ENCODE measurements at places on chromosomes 1 and 21.
A peak's percentile ranks its signal among the peaks of the same experiment; 100 is the strongest.

- no peak for DNase-seq
Measured at GRCh38 chr1:170578359-170578758, 46.4 kb downstream of the GORAB start.

DNA sequence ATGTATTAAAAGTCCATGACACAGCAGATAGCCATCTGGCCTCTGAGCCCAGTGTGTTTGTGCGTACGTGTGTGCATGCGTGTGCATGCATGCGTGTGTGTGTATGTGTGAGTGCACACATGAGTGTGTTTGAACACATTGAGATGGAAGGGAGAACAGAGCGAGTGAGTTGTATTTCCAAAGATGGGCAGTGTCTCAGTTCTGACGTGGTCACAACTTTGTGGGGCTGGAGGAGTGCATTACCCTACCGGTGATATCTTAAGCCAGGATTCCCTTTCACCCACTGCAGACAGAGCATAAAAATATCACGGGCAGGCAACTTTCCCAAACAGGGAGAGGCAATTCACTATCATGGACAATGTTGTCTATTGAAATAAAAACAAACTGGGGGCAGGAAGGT, 27.8 kb downstream of the IRF2BP2 start:
- no peak for DNase-seq

- no peak for DNase-seq
Measured at GRCh38 chr21:26956813-26957212, 10.1 kb downstream of the ADAMTS5 start.

DNA sequence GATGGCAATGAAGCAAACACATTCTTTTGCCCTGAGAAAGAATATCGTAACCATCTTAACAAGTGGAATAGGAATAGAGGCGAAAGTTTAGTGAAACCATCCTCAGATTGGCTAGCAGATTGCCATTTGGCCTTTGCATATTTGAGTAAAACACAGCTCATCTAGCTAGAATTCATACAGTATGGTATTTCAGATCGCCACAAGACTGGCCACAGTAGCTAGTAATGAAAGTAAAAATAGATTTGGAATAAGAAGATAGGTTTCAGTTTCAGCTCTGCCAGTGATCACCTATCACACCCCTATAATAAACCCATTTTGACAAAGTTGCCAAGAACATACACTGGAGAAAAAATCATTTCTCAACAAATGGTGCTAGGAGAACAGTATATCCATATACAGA, 294.9 kb downstream of the LRRIQ3 start:
- DNase-seq, result no peak

DNA sequence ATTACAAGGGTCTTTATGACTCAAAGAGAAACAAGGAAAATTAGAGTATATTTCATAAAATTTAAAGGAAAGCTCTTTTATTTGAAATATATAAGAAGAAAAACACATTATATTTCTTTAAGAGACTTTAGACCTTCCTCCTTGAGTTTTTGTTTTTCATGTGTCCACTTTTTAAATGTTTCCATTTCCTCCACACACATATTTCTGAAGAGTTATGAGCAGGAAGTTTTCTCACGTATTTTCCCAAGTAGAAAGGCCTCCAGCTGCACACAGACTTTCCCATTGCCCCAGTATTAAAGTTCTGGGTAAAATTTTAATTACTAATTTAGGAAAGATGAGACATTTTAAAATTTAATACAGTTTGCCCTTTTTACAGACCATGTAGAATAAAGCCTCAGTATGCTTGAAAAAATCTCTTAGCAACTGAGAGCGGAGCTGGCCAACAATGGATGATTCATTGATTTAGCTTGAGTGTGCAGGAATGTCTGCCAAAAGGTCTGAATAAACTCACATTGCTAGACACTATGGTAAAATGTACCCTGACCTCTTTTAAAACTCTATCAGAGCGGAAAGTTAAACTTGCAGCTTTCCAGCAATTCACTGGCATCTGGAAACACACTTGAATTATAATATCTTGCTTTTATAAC, 57.9 kb downstream of the DDAH1 start:
- DNase-seq, result no peak

DNA sequence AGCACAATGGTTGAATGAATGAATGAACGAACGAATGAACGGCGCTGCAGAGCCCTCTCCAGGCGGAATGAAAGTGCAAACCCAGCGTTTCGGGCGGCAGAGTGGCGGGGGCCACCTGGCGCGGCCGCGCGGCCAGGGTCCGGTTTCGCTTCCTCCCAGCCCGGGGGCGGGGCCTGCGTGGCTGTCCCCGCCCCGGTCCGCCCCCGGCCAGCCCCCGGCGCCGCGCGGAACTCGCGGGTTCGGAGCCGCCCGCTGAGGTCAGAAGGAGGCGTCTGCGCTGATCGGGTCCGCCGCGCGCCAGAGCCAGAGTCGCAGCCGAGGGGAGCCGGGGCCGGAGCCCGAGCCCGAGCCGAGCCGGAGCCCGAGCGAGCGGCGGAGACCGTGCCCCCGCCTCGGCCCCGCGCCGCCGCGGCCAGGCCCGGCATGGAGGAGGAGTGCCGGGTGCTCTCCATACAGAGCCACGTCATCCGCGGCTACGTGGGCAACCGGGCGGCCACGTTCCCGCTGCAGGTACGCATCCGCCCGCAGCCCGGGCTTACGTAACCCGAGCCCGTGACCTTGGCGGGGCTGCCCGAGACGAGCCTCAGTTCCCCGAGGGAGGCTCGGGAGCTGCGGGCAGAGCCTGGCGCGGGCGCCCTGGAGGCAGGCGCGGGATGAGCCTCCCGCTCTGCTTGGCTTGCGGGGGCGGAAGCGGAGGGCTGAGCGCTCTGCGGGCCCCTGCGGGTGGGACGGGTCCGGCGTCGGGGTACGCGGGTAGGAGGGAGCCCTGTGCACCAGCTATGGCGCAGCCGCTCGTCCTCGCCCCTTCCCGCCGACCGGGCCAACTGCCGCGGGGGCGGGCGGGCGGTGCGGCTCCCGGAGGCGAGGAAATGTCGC, at the start of gene PDXK:
Gene PDXK, plus strand, starts transcription at position 258 of the 876 bp plus-strand sequence. Its CDS starts 166 bp downstream, at position 424.
- DNase-seq, result peak; percentile 82

- DNase-seq, result no peak
Measured at GRCh38 chr1:179351281-179351680, 14.5 kb upstream of the AXDND1 start.

GRCh38 chr1:172599912-172600311, 59.0 kb upstream of the FASLG start:
- no peak for DNase-seq

- DNase-seq, result no peak
Measured at GRCh38 chr1:230684146-230684545, 29.8 kb downstream of the AGT start.

- no peak for DNase-seq
Measured at GRCh38 chr1:32494711-32495337, 30.0 kb downstream of the ZBTB8B start.

GRCh38 chr21:33643658-33644311, 1.5 kb downstream of the ITSN1 start:
- DNase-seq, result peak; percentile 6

DNA sequence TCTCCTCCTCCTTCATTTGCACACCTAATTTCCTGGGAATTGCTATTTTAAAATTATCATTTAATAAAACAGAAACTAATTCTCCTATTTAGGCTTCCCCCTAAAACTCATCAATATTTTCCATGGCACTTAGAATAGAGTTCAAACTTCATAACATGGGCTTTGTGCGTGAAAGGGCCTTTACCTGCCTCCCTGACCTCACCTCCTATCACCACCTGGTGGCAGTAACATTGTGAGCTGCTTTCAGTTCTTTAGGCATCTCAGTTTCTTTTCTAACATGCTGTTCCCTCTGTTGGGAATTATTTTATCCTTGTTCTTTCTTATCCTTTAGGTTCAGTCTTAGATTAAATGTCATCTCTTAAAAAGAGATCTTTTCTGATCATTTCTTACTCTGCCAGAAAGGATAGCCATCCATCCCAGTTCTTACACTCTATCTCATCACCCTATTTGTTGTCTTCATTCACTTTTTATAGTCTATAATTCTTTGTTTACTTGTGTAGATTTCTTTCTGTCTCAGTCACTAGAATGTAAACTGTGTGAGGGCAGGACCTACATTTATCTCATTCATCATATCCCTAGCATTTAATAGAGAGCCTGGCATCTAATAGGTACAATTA, 133.8 kb upstream of the KIAA1614 start:
- DNase-seq, result no peak

- no peak for DNase-seq
Measured at GRCh38 chr21:34266351-34266750, 97.5 kb upstream of the KCNE2 start.

- DNase-seq, result no peak
Measured at GRCh38 chr1:71053758-71054157, 6.1 kb upstream of the PTGER3 start.

DNA sequence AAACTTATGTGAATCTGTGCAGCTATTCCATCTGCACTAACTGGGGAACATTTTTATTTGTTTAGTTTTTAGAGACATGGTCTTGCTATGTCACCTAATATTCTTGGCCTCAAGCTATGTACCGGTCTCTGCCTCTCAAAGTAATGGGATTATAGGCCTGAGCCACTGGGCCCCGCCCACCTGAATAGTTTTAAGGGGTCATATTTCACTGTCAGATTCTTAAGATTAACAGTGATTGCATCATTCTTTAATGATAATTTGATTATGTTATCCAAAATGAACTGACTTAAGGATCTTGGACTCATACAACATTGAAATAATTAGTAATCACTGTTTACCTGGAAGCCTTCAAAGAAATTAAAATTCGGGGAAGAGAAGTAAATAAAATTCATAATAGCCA, 12.6 kb upstream of the KLF18 start:
- no peak for DNase-seq

GRCh38 chr1:51433972-51434510, 85.0 kb downstream of the EPS15 start:
- no peak for DNase-seq

DNA sequence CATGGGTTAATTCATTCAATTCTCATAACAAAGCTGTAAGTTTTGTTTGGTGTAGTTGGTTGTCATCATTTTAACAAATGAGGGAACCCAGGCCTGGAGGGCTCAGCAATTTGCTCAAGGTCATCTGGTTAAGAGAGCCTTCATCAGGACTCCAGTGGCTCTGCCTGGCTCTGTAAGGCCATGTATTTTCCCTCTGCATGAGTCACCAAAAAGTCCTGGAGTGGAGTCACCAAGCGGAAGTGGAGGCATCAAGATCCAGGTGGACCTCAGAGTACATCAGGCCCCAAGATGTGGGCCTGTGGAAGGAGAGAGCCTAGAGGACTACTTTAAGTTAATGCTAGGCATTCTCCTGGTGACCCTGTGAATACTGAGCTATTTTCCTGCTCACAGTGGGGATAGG, 30.0 kb upstream of the RBM15 start:
- DNase-seq, result no peak

- DNase-seq, result peak; percentile 25
Measured at GRCh38 chr1:16032388-16033102, 10.7 kb downstream of the CLCNKA start.

GRCh38 chr1:174399211-174399610, 48.6 kb upstream of the GPR52 start:
- no peak for DNase-seq

- DNase-seq, result peak; percentile 19
Measured at GRCh38 chr1:51535006-51535592, 16.0 kb upstream of the EPS15 start.

DNA sequence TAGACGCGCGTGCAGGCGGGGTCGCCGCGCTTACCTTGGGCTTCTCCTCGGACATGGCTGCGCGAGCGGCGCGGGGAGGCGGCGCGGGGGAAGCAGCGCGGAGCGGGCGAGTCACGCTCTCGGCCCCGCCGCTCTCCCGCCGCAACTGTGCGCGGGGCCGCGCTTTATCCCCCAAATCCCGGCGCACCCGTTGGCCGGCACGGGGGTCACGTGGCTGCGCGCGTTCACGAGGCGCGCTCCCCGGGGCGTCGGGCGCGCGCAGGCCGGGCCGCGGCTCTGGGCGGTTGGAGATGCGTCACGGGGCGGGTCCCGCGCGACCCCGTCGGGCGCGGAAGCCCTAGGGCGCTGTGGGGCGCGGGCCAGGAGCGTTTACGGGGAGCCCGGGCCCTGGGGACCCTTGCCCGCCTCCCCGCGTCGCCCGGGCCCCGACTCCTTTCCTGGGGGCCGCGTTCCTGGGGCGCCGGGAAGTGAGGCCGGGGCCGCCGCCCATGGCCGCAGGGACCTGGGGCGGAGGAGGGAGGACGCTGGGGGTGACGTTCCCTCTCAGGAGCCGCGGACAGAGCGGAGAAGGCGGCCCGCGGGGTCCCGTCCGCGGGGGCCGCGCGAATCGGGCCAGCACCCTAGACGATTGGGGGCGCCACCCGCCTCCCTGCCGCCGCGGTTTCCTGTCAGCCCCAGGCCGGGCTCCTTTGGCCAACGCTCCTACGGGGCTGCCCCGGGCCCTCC, at the start of gene SUMO3:
Gene SUMO3, minus strand, starts transcription at position 149 of the 726 bp plus-strand sequence. Its CDS starts 94 bp downstream, at position 55.
- peak; percentile 59 for DNase-seq

- DNase-seq, result peak; percentile 12
Measured at GRCh38 chr1:206930210-206930798, 8.6 kb upstream of the FCMR start.
